ENCODE measurements at places on chromosomes 16 and 17.

GRCh38 chr17:74770498-74771318 is 5.4 kb downstream of the NAT9 start:
- H3K36me3 ChIP-seq = peaks cover 8% of the 10 kb centered on the region
- DNase-seq = peak; percentile 85
- H3K27ac ChIP-seq = peak overlapping the region; percentile 26
- H3K4me1 ChIP-seq = peaks cover 5% of the 10 kb centered on the region

GRCh38 chr17:44222112-44222869 is 2.8 kb upstream of the UBTF start:
- H3K27me3 ChIP-seq = peaks cover 11% of the 10 kb centered on the region
- H3K36me3 ChIP-seq = no peaks in the 10 kb centered on the region
- no peak overlapping the region for H3K27ac ChIP-seq

DNA sequence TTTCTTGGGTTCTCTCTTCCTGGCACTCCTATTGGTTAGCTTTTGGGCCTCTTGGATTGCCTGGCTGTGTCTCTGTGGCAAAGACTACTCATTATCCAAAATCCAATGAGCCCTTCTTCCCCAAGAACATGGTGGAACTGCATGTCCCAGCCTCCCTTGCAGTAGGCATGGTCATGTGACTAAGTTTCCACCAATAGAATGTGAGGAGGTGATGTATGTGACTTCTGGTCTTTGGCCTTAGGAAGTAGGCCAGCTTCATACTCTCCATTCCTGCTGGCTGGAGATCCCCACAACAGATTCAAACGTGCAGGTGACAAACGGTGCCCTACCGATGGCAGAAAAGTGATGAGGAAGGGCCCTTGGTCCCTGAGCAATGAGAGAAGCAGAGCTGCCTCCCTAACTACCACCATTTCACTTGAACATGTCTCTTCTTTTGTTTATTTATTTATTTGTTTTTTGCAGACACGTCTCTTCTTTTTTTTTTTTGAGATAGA is 17.3 kb upstream of the SPN start:
- no peak overlapping the region for H3K27ac ChIP-seq
- H3K4me3 ChIP-seq = no peak overlapping the region
- no peaks in the 10 kb centered on the region for H3K27me3 ChIP-seq
- peaks cover 11% of the 10 kb centered on the region for H3K4me1 ChIP-seq
- no peaks in the 10 kb centered on the region for H3K36me3 ChIP-seq

DNA sequence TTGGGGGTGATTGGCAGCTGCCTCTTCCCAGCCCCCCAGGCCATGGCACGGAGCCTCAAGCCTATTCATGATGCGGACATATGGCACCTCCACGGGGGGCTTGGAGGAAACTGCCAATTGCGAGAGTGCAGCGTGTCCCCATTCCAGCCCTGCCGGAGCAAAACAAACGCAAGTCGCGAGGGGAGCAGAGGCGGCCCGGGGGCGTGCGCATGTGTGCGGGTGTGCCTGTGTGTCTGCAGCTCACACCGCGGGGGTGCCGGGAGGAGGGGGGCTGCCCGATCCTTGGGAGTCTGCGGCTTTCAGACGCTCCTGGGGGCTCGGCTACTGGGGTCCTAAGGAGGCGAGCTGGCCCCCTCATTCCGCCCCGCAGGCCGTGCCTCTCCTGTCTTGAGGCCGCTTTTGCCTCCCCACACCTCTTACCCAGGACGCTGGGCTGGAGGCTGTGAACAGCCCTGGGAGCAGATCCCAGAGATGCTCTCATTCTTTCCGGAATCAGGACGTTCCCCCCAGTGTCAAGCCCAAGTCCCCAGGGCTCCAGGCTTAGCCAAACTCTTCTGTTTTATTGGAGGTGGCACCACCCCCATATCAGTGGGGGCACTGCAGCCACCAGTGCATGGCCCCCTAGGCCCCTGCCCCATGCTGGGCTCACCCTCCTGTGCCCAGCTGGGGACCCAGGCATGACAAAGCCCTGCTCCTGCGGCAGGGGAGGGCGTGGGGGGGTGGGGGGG is 29.1 kb downstream of the ENDOV start:
- H3K27me3 ChIP-seq = no peaks in the 10 kb centered on the region
- H3K4me3 ChIP-seq = no peak overlapping the region
- no peaks in the 10 kb centered on the region for H3K36me3 ChIP-seq
- H3K27ac ChIP-seq = no peak overlapping the region

GRCh38 chr17:50039058-50039457 is 16.9 kb upstream of the ITGA3 start:
- no peaks in the 10 kb centered on the region for H3K36me3 ChIP-seq
- no peaks in the 10 kb centered on the region for H3K27me3 ChIP-seq
- no peak for DNase-seq

- peaks cover 7% of the 10 kb centered on the region for H3K4me1 ChIP-seq
- H3K27ac ChIP-seq = no peak overlapping the region
- H3K36me3 ChIP-seq = peaks cover 18% of the 10 kb centered on the region
- no peaks in the 10 kb centered on the region for H3K27me3 ChIP-seq
- H3K4me3 ChIP-seq = peak overlapping the region; percentile 98
These were observed 430 bp downstream of the TSEN54 start for GRCh38 chr17:75516619-75517296.

- no peak for DNase-seq
- H3K36me3 ChIP-seq = no peaks in the 10 kb centered on the region
- H3K27me3 ChIP-seq = no peaks in the 10 kb centered on the region
- H3K27ac ChIP-seq = no peak overlapping the region
- no peaks in the 10 kb centered on the region for H3K4me1 ChIP-seq
These were observed 52.9 kb upstream of the KCNJ16 start for GRCh38 chr17:70022175-70022574.

- no peak overlapping the region for H3K4me3 ChIP-seq
- H3K36me3 ChIP-seq = no peaks in the 10 kb centered on the region
- DNase-seq = no peak
- no peaks in the 10 kb centered on the region for H3K27me3 ChIP-seq
These were observed 86.7 kb upstream of the TOB1 start for GRCh38 chr17:50952889-50953288.

- peak overlapping the region; percentile 75 for H3K27ac ChIP-seq
- peak; percentile 47 for DNase-seq
- H3K4me3 ChIP-seq = no peak overlapping the region
- peaks cover 20% of the 10 kb centered on the region for H3K4me1 ChIP-seq
- H3K27me3 ChIP-seq = no peaks in the 10 kb centered on the region
- no peaks in the 10 kb centered on the region for H3K36me3 ChIP-seq
These were observed 89.9 kb upstream of the CIBAR2 start for GRCh38 chr16:85202051-85202601.

DNA sequence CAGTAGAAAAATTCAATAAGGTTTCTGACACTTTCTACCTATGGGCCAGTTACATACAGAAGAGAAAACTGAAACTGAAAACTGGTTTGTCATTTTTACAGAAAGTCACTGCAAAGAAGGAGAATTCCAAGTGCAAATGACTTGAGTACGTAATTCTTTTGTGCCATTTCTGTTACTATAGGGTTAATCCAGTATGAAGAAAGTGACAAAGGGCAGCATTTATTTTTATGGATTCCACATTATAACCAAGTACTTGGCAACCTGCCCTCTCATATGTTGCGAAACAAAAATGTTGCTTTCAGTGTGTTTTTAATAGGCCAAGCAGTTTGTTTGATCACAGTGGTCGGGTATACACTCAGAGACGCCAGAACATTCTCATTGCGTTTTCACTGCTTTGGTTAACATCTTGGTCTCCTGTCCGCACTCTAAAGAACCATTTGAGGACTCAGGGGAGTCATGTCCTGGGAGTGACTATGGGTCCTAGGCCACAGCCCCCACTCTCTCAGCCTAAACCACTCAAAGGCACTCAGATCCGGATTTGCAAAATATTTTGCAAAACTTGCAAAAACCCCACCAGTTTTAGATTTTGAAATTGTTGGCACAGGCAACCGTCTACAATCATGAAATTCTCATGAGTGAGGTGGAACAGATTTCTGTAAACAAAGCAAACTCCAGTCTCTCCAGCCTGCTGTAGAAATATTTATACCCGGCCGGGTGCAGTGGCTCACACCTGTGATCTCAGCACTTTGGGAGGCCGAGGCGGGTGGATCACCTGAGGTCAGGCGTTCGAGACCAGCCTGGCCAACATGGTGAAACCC is 15.4 kb upstream of the HELZ start:
- peaks cover 7% of the 10 kb centered on the region for H3K4me1 ChIP-seq
- no peaks in the 10 kb centered on the region for H3K27me3 ChIP-seq
- H3K27ac ChIP-seq = no peak overlapping the region
- no peak overlapping the region for H3K4me3 ChIP-seq
- no peaks in the 10 kb centered on the region for H3K36me3 ChIP-seq
- no peak for DNase-seq

- no peak overlapping the region for H3K4me3 ChIP-seq
- no peak overlapping the region for H3K27ac ChIP-seq
- no peaks in the 10 kb centered on the region for H3K36me3 ChIP-seq
These were observed 30.8 kb downstream of the OTOA start for GRCh38 chr16:21694609-21695008.

- no peaks in the 10 kb centered on the region for H3K36me3 ChIP-seq
- H3K27ac ChIP-seq = no peak overlapping the region
- DNase-seq = no peak
- peaks cover 4% of the 10 kb centered on the region for H3K4me1 ChIP-seq
These were observed 7.6 kb downstream of the GPR142 start for GRCh38 chr17:74374858-74375257.

GRCh38 chr16:1942047-1942809 is 771 bp downstream of the MSRB1 start:
- H3K27me3 ChIP-seq = no peaks in the 10 kb centered on the region
- no peak for DNase-seq
- H3K4me3 ChIP-seq = peak overlapping the region; percentile 97
- no peaks in the 10 kb centered on the region for H3K36me3 ChIP-seq
- H3K4me1 ChIP-seq = peaks cover 15% of the 10 kb centered on the region

GRCh38 chr16:63067141-63067540 is 1030.9 kb upstream of the CDH8 start:
- H3K4me3 ChIP-seq = no peak overlapping the region
- DNase-seq = peak; percentile 9
- no peaks in the 10 kb centered on the region for H3K36me3 ChIP-seq
- peaks cover 34% of the 10 kb centered on the region for H3K4me1 ChIP-seq

- no peak for DNase-seq
- H3K27ac ChIP-seq = peak overlapping the region; percentile 12
- H3K27me3 ChIP-seq = no peaks in the 10 kb centered on the region
- H3K4me1 ChIP-seq = peaks cover 25% of the 10 kb centered on the region
- no peak overlapping the region for H3K4me3 ChIP-seq
These were observed 112.0 kb downstream of the ADCY9 start for GRCh38 chr16:4004206-4004605.

- no peaks in the 10 kb centered on the region for H3K27me3 ChIP-seq
- peak; percentile 44 for DNase-seq
- H3K4me3 ChIP-seq = no peak overlapping the region
These were observed 76.2 kb downstream of the RAB11FIP4 start for GRCh38 chr17:31467502-31468256.

DNA sequence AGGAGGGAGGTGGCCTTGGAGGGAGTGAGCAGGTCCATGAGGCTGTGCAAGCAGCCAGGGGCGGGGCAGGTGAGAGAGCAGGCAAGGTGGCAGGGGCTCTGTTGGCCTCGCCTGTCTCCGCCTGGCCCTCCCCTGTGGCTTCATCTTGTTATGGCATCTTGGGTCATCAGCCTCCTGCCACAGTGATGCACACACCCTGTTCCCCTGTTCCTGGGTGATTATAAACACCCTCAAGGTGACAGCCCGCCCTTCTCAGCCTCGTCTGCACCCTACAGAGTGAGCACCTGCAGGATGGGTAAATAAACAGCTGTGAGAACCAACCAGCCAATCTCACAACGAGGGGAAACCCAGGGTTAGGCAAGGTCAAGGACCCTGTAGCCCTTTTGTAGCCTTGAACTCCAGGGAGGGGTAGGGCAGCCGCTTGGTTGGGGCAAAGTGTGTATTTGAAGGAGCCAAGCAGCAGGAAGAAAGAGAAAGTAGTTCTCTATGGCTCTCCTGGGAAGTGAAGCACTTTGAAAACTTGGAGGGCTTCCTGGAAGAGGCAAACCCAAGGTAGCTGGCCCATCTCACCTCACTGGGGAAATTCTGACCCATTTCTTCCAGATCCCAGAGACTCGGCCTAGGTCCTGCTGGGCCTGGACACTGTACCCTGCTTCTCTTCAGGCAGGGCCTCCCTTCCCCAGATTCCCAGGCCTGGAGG is 60.6 kb downstream of the NT5M start:
- no peak overlapping the region for H3K4me3 ChIP-seq

DNA sequence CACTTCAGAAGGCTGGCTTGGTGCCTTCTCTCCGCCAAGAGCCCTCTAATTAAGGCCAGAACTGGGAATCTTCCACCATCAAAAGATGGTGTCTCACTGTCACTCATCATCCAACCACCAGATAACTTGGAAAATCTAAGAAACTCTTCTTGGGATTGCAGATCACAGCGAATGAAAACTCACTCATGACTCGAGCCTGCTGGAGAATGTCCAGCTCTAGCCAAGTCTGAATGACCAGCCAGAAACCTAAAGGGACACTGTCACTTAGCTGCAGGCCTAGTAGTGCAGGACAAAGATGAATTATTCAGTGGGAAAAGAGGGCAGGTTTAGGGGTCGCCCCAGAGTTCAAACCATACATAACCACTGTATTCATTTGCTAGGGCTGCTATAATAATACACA is 107.8 kb downstream of the XYLT1 start:
- no peak overlapping the region for H3K4me3 ChIP-seq
- no peaks in the 10 kb centered on the region for H3K27me3 ChIP-seq
- DNase-seq = no peak
- H3K4me1 ChIP-seq = peaks cover 35% of the 10 kb centered on the region
- H3K36me3 ChIP-seq = no peaks in the 10 kb centered on the region

DNA sequence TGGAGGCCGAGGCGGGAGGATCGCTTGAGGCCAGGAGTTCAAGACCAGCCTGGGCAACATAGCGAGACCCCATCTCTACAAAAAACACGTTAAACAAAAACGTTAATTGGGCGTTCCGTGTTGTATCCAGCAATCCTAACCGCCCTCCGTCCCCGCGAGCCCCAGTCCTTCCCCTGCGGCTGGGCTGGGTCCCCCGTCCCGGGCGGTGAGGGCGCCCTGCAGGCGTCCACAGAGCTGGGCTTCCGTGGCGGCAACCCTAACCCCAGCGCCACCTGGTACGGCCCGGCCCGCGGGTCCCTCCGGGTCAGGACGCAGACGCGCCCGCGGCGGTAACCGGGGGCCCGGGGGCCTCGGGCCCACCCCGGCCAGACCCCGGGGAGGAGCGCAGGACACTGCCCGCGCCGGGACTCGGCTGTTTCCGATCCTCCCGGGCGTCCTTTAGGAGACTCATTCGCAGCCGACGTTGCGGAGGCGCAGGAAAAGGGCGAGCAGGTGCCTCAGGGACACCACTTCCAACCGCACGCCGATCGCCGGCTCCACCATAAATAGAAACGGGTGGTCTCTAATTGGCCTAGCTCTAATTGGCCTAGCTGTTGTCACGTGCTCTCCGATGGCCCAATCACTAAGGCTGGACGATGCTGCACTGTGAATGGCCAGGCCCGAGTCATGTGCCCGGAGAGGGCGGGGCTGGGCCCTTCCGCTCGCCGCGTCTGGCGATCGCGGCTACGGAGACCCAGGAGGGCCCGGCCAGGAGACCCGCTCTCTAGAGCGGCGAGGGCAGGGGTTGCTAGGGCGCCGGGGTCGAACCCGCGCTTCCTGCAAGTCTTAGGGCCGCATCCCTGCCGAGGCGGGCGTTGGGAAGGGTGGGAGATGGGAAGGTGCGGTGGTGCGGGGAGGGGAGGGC is 19.0 kb upstream of the CSNK1D start:
- peaks cover 8% of the 10 kb centered on the region for H3K4me1 ChIP-seq
- peak overlapping the region; percentile 77 for H3K4me3 ChIP-seq
